SJSA1 (cell line): ENCODE measurements at places on chromosomes 1 and 21.

DNA sequence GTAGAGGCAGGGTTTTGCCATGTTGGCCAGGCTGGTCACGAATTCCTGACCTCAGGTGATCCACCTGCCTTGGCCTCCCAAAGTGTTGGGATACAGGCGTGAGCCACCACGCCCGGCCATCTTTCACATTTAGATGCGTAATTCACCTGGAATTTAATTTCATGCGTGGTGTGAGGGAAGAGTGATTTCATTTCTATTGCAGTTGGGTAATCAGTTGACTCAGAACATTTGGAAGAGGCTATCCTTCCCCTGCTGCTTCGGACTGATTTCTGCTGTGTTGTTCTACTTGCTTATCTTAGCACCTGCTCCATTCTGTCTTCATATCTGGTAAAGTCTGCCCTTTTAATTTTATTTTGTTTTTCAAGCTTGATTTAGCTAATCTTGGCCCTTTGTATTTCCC is 19.1 kb downstream of the DIP2A start:
- DNase-seq, result no peak

GRCh38 chr1:35340519-35340918 is 72.0 kb downstream of the ZMYM4 start:
- no peak for DNase-seq

- no peak for DNase-seq
Measured at GRCh38 chr1:41009466-41009865, 12.1 kb downstream of the SLFNL1 start.

GRCh38 chr21:17491716-17492414 is 21.0 kb upstream of the CXADR start:
- peak; percentile 77 for DNase-seq

DNA sequence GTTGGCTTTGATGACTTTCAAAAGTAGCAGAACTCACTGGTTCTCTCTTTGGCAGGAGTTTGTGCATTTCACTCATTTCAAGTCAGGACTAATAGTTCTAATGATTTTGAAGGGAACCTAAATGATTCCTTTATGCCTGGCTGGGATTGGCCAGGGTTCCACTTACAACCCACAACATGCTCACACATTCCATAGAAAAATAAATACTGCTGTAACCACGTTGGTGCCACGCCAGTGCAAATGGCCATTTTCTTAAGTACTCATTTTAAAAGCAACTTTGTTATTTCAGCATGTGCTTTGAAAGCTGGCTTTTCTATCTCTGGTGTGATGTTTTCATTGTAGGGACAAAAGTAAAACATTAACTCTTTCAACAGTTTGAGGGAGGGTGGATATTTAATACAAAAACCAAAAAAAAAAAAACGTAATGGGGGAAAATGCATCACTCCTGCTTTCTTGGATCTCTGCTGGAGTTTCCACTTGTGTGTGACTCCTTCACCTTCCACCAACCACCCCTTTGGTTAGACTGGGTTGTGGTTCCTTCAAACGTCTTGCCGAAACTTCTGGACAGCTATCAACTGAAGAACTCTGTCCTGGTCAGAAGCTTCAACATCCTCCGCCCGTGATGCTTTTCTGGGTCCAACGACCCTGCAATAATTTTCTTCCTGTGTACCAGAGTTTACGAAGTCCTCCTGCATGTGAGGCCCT is 300.4 kb upstream of the RUNX1 start:
- DNase-seq, result no peak

GRCh38 chr1:22557341-22557950 is 5.8 kb upstream of the EPHA8 start:
- no peak for DNase-seq

DNA sequence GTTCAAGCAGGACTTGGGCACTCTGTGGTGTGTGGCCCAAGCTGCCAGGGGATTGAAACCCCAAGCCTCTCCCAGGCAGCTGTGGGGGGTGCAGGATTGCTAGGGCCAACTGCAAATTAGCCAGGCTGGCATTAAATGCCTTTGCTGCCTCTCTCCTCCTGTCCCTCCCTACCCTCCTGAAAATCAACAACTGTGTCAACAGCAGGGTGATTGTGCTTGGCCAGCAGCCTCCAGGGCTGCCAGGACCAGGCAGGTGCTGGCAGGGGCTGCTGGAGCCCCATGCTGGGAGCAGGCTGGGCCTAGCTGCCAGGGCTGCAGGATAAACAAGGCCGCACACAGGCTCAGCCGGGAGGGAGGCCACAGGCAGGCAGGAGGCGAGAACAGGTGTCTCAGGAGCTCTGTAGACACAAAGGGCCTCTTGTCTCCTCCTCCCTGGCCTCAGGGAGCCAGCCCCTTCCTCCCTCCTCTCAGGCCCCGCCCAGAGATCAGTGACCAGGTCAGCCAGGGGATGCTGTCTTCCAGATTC is 11.4 kb downstream of the SOX13 start:
- no peak for DNase-seq

- no peak for DNase-seq
Measured at GRCh38 chr1:4056422-4056821, 156.3 kb upstream of the C1orf174 start.

DNA sequence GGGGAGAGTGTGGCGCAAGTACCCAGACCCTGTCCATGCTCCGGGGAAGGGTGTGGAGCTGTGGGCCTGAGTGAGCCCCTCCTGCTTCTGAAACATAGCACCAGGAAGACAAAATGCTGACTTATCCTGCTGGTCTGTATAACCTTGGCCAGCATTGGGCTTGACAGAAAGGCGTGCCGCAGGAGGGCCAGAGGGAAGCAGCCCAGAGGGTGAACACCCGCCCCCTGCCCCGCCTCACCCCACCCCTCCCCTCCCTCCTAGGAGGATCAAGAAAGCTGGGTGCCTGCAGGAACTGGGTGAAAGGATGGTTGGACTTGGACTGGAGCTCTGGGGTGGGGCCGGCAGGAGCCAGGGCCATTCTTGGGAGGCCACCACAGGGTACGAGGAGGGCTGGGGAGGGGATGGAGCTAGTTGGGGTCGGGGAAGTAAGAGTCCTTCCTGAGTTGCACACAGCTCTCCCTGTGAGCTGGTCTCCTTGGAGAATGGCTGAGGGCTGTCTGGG is 27.1 kb downstream of the PTPRF start:
- DNase-seq, result no peak

GRCh38 chr1:25922056-25922970 is 16.1 kb upstream of the STMN1 start:
- peak; percentile 36 for DNase-seq

DNA sequence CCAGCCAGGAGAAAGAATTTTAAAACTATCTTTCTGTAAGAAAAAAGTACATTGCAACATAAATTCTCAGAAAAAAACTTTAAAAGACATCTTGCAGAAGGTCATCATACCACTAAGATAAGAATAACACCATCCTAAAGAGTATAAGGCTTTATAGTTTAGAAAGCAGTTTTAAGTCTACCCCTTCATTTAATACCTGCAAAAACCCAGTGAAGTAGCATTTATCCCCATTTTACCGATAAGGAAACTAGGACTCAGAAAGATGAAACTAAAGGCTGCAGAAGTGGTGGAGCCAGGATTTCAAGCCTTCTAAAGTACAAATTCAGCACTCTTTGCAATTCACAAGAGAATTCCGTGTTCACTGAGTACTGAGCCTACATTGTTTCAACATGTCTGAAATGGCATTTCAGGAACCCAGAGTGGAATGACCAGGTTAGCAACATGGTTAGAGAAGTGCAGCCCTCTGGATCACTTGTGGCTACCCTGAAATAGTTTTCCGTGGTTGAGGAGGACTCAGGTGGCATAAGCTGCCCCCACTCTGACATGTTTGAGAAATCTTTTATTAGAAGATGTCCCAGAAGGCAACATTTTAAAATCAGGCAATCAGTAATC is 6.7 kb downstream of the MYCL start:
- DNase-seq, result no peak

DNA sequence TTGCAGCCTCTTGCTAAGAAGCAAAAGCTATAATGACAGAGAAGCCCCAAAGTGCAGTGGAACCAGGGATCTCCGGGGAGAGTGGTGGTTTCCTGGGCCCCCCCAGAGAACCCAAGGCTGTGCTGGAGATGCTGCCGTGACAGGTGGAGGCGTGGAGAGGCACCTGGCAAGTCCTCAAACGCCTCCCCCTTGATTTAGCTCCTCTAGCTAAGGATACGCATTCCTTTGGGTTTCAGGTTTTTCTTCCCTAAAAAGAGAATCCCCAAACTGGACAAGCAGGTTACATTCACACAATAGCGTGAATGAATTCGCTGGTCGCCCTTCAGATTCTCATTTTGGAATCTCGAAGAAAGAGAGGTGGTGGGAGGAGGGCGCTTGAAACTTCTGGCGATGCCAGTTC is 853 bp upstream of the ATP1A1 start:
- DNase-seq, result no peak

GRCh38 chr1:205294934-205295333 is 26.6 kb downstream of the NUAK2 start:
- DNase-seq, result no peak

GRCh38 chr1:226626577-226626956 is 78.0 kb downstream of the STUM start:
- peak; percentile 72 for DNase-seq

GRCh38 chr1:66275083-66275482 is 258.9 kb upstream of the SGIP1 start:
- DNase-seq, result no peak

- DNase-seq, result no peak
Measured at GRCh38 chr1:159835356-159835755, 8.7 kb downstream of the SLAMF8 start.

- peak; percentile 67 for DNase-seq
Measured at GRCh38 chr1:174795806-174796205, 203.9 kb upstream of the CACYBP start.

- DNase-seq, result no peak
Measured at GRCh38 chr1:30842697-30843354, 65.7 kb downstream of the SDC3 start.

DNA sequence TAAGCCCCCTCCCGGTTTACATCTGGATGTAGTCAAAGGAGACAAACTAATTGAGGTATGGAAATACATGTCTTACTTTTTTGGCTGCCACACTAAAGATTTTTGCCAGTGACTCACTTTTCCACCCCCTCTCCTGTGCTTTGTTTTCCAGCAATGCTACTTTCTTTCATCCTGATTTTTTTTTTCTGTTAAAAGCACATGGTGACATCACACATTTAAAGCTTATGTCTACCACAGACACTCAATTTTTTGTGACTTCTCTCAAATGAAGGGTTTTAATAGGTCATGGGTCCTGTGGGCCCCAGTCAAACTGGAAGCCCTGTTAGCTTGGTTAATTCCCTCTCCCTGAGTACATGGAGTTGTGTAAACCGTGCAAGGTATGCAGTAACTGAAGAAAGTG is 2.2 kb downstream of the PPP1R8 start:
- peak; percentile 33 for DNase-seq

DNA sequence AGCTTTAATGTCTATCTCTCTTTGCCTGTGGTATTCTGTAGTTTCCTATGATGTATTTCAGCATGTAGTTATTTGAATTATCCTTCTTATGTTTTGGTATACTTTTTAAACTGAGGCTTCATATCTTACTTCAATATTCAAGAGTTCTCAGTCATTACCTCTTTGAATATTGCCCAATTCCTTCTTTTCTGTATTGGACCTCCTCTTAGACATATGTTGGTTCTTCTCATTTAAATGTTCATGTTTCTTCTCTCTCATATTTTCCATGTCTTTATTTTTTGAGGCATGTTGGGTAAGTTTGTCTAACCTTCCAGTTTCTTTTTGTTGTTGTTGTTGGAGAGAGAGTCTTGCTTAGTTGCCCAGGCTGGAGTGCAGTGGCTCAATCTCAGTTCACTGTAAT is 140.6 kb downstream of the MRPS6 start:
- DNase-seq, result no peak

GRCh38 chr1:217585577-217585976 is 45.3 kb downstream of the GPATCH2 start:
- DNase-seq, result no peak

DNA sequence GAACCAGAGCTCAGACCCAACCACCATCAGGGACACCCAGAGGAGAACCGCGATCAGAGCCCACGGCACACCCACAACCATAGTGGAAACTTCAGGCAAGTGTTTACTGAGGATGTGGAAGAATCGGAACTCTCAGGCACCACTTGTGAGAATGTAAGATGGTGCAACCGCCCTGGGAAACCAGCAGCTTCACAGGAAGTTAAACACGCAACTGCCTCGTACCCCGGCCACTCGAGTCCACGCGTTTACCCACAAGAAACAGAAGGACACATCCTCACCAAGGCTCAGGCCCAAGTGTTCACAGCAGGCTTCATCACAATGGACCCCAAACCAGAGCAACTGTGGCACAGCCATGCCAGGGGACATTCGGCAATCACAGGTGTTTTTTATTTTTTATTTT is 51.4 kb upstream of the COL6A2 start:
- peak; percentile 30 for DNase-seq

- DNase-seq, result no peak
Measured at GRCh38 chr21:14531757-14532316, 14.3 kb downstream of the SAMSN1 start.

- no peak for DNase-seq
Measured at GRCh38 chr21:34707876-34708325, 39.1 kb downstream of the CLIC6 start.

- DNase-seq, result no peak
Measured at GRCh38 chr1:207429963-207430362, 24.2 kb upstream of the CR2 start.

- DNase-seq, result no peak
Measured at GRCh38 chr1:197715806-197716205, 59.5 kb downstream of the DENND1B start.

- DNase-seq, result no peak
Measured at GRCh38 chr21:32348604-32349332, 44.0 kb downstream of the URB1 start.

DNA sequence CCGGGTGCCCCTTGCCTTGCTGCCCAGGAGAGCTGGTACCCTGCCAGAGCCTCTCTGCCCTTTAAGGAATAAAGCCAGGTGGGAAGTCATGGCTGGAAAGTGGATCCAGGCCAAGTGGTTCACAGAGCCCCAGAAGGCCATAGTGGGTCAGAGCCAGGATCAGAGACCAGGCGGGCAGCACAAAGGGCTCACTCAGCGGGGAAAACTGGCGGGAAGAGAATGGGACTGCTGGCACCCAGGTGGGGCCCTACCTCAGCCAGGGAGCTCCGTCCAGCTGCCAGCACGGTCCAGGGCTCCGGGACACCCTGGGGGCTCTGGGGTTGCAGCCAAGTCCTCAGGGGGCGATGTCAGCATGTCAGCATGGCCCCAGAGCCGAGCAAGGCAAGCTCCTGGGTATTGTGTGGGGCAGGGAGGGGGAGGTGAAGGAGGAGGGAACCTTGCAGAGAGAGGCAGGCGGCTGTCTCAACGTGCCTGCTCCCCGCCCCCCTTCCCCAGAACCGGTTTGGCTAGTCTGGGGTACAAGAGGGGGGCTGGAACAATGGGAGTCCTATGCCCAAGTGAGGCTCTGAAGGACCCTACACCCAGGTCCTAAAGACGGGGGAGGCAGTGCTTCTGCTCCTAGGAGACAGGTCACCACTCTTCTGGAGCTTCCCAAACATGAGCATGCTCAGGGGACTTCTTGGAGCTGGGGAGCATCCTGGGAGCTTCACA is at the start of gene ARHGEF19:
Gene ARHGEF19 (minus strand): TSS at position 402 of the 711 bp plus-strand sequence. CDS start 3,598 bp downstream, outside the sequence.
- no peak for DNase-seq

GRCh38 chr21:26842300-26842699 is 2.9 kb downstream of the ADAMTS1 start:
- no peak for DNase-seq
